ENCODE measurements at places on chromosomes 5 and 9.

DNA sequence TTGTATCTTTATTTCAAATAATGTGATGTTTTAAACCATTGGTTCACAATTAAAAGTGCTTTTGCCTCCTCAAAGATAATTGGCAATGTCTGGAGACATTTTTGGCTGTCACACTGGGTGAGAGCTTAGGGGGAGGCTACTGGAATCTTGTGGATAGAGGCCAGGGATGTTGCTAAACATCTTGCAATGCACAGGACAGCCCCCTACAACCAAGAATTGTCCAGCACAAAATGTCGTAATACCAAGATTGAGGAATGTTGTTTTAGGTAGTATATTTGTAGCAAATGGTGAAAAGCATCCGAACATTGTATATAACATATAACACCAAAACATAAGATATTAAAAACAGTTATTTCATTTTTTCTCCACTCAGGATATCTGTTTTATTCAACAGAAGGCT is 99.8 kb downstream of the SLC44A1 start:
- no peak for DNase-seq

DNA sequence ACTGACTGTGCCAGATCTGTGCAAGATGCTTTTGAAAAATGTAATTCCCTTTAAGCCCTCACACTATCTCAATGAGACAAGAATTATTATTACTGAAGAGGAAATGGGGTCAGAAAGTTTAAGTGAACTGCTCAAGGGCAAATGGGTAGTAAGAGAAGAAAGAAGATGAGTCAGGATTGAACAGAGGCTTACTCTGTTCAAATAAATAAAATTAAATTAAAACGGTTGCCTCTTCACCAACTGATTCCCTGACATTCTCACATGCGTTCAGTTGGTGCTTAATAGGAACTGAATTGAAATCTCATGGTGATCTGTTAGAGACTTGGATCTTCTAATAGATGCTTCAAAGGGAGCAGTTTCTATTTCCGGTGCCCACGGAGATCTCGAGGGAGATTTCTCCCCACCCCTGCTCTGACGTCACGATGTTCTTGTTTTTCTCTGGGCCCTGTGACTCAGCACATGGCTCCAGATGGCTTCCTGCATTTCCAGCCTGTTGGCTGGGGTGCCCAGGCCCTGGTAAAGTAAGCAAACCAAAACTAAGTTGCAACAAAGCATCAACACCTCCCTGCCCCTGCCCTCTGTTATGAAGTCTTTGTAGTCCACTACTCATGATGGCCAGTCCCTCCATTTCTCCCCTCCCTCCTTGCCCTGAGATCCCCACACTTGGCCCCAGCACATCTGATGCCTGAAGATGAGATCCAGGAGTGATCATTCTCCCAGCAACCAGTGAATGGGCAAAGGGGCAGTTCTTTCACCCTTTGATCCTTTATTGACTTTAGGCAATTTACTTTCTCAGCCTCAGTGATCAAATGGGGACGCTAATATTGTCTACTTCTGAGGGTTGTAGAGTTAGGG is 106.1 kb upstream of the CPEB4 start:
- DNase-seq, result peak; percentile 36

DNA sequence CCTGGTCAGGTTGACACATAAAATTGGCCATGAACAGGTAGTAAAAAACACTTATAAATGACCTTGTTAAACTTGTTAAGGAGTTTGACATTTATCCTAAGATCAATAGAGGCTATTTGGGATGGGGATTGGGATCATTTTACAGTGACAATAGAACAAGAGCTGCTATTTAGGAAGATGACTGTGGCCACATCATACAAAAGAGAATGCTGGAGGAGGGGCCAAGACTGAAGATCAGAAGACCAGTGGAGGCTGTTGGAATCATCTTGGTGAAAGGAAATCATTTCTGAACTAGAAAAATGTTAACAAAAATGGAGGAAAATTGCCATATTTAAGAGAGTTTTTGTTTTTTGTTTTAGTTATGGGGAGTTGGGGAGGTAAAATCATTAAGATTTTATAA is 304.8 kb upstream of the TLE4 start:
- DNase-seq, result no peak

GRCh38 chr5:138748630-138749081 is 4.6 kb upstream of the CTNNA1 start:
- DNase-seq, result no peak

DNA sequence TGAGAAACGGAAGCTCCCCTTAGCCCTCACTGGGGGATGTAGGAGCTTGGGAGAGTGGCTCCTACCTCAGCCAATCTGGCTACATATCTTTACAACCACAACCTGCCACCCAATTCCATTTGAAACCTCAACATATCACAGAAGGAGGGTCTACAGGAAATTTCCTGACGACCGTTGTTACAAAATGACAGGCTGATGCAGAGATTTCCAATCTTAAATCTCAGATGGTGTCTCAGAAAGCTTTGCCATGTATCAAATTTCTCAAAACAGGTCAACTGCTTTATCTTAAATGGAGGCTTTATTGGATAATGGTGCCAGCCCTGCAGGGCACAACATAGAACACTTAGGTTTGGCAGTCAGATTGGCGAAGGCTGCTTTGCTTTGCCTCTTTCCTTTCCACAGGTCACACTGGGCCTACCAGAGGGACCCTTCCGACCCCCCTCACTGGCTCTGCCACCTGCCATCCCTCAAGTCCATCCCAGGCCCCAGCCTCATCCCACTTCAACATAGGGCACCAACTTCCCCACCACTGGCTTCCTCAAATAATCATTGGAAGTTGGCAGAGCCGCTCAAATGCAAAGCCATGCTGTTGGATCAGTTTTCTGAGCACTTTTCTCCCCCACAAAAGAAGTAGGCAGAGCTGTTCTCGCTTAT is 11.1 kb upstream of the SPATA31E1 start:
- DNase-seq, result no peak

- DNase-seq, result peak; percentile 51
Observed at GRCh38 chr9:93575796-93576257, 557 bp upstream of the PHF2 start.

DNA sequence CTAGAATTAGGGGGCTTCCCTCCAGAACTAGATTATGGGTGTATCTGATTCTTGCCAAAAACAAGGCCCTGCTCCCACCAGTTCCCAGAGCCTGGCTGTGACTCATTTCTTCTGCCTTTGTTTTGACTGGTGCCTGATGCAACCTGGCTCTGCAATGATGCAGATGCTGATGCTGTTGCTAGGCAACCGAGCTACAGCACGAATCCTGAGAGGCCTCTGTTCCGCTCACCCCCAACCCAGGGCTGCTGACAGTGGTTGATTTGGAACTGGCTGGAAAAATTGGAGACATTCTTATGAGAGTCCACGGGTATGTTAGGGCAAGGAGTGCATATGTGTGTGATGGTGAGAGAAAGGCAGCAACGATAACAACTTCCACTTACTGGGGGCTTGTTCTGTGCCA is 100.3 kb downstream of the NSG2 start:
- no peak for DNase-seq

DNA sequence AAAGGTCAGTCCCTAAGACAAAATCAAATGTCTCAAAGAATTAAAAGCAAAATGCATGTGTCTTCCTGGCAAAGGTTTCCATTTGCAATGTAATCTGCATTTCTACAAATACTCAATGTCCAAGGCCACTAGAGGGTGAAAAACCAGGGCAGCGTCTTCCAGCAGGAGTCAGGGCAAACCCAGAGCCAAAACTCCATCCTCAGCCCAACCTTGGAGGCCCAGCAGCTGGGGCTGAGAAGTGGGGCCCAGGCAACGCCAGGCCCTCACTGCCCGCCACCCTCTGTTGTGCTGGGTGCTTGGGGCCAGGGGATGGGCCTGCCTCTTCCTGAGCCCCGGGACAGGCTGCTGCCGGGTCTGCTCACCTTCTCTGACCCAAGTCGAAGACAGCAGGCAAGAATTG is 200.1 kb downstream of the PAX5 start:
- DNase-seq, result no peak

- no peak for DNase-seq
Observed at GRCh38 chr9:80369641-80370040, 797.9 kb downstream of the TLE4 start.

- DNase-seq, result no peak
Observed at GRCh38 chr5:43203373-43203772, 11.3 kb downstream of the NIM1K start.

DNA sequence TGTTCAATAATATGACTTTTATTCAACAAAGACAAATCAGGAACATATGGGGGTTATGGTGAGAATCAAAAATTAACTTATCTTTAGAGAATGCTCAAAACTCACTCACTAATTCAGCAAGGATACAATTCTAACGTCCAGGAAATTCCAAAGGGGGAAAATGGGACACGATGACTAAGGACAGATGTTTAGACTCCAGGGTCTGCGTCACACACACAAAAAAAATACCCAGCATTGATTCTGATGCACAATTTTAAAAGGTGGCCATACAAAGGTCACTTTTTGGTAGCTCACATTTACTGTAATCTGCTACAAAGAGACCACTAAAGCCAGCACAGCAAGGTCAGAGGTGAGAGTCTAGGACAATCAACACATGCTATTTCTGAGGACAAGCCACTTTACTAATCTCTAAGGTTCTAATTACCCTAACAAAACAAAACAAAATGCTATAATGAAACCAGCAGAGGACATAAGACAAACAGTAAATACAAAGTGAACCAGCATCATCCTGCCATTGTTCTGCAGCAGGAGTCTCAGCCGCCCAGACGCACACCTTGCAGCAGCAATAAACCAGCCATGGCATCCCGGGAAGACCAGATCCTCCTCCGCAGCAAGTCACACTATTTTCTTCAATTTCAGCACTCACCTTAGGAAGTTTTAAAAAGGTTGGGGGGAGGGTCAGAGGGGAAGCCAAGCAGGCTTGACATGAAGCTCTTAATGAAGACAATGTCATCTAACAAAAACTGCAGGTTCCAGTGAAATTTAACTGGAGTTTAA is 57.8 kb downstream of the TTC39B start:
- no peak for DNase-seq

- DNase-seq, result no peak
Observed at GRCh38 chr5:154546719-154547118, 68.7 kb upstream of the HAND1 start.

DNA sequence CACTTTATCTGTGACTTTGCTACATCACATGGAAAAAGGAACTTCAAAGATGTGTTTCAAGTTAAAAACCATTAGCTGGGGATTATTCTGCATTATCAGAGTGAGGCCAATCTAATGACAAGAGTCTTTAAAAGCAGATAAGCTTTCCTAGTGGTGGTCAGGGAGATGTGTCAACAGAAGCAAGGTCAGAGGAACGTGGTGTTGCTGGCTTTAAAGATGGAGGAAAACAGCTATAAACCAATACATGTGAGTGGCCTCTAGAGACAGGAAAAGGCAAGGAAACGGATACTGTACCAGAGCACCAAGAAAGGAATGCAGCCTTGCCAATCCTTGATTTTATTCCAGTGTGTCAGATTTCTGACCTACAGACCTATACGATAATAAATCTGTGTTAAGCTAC is 204.2 kb downstream of the TAF11L14 start:
- DNase-seq, result no peak

DNA sequence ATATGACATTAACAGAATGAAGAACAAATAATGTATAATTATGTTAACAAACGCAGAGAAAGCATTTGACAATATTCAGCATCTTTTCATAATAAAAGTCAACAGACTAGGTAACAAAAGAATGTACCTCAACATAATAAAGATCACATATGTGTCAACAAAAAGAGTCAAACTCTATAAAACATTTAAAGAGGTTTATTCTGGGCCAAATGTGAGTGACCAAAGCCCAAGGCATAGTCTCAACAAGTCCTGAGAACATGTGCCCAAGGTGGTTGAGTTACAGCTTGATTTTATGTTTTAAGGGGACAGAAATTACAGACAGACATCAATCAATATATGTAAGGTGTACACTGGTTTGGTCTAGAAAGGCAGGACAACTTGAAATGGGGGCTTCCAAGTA is 19.4 kb downstream of the BTNL8 start:
- DNase-seq, result no peak

GRCh38 chr5:132020568-132021339 is 9.3 kb upstream of the ACSL6 start:
- no peak for DNase-seq

DNA sequence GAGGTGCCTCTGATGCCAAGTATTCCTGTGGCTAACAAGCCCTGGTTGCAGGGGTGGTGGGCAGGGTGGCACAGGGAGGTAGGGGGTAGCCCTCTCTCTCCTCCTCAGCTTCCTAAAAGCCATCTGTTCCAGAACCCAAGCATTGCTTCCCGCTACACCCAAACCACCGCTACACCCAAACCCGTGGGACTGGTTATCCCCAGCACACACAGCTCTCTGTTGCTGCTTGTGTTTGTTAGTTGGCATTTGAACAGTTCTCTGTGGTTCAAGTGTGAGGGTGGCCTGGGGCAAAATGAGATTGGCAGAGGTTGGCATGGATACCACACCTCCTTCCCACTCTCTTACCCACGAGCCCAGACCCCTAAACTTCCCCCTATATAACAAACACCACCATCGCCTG is 40.4 kb downstream of the SPARC start:
- no peak for DNase-seq

- no peak for DNase-seq
Observed at GRCh38 chr5:81292130-81292529, 9.3 kb upstream of the ZCCHC9 start.

DNA sequence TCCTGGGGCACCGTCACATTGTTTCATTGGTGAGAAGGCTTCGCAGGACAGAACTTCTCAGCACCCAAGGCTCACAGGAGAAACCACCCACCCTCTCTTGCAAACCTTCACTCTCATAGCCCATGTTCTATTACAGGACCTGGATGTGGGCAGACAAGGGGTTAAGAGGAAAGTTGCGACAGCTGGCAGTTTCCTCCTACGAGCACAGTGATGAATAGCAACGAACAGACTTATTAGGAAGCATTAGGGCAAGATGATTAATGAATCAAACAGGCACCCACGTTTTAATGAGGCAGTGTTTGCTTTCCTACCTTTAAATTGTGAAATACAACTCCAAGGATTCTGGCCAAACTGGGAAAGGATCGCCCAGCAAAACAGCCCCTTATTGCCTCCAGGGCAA is 339.3 kb downstream of the DRD1 start:
- no peak for DNase-seq

DNA sequence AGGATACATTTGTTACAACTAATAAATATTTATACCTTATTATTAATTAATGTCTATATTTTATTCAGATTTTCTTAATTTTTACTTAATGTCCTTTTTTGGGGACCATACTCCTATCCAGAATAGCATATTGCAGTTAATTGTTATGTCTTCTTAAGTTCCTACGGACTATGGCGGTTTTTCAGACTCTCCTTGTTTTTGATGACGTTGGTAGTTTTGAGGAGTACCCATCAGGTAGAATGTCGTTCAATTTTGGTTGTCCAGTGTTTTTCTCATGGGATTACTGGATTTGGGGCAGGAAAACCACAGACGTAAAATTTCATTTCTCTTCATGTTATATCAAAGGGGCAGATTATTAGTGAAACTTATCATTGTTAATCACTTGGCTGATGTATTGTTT is 223.7 kb downstream of the ISL1 start:
- no peak for DNase-seq

Data from activated CD8-positive, alpha-beta memory T cell treated with anti-CD3 and anti-CD28 coated beads for 1 hour (primary cell).